Bronchial epithelial cell (primary cell): ENCODE measurements at places on chromosomes 6 and 20.

DNA sequence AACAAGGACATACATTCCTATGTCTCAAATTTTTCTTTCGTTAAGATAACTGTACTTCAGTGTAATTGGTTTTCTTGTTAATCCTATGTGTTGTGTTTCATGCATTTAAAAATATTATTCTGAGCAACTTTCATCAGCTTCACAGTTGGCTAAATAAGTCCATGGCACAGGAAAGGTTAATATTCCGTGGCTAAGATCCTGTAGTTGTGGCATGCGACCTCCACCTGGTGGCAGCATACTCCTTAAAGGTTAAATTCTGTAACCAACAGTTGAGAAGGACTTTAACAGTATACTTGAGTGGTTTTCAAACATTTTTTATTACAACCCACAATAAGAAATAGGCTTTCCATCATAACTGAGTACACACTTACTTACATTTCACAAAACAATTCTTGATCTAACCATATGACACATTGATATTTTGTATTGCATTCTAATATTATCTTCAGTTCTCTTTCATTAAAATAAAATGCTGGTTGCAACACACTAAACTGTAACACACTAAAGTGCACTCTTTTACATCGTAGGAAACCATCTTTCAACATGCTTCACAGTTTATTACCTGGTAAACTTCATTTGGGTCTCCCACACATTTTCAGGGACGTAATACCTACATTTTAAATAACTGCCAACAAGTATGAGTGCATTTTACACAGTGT, 118.3 kb downstream of the SLX4IP start:
- peak; percentile 74 for DNase-seq

- no peak for DNase-seq
Measured at GRCh38 chr6:158514176-158514575, 45.7 kb upstream of the TMEM181 start.

- DNase-seq = no peak
Measured at GRCh38 chr6:157672726-157673412, 150.2 kb upstream of the SNX9 start.

DNA sequence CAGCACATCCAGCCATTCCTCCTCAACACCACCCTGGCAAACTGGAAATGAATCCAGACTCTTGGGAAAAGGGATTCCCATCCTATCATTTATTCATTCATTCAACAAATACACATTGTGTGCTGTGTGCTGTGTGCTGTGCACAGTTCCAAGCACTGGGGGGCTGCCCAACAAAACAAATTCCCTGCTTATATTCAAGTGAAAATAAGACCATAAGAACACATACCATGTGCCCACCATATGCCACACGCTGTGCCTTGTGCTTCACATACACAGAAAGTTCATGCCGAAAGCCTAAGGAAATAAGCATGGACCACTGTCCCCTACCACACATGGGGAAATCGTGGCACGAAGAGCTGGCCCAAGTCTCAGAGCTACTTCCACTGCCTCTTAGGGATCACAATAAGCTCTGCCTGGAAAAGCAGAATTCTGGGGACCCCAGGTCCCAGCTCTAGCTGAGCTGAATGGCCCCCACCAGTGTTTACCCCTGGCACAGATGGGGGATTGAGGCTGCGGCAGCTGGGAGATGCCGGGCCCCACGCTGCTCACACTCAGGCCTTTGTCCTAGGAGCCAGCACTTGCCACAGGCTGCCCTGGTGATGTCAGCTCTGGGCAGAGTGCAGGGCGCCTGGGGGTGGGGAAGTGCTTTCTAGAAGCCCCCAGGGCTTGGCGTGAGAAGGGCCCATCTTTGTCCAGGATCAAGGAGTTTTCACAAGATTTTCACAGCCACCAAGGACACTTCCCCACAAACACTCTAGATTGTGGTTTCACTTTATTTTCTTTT, 99.6 kb downstream of the PREX1 start:
- DNase-seq = no peak

- DNase-seq = no peak
Measured at GRCh38 chr6:56214703-56215101, 32.7 kb downstream of the COL21A1 start.

DNA sequence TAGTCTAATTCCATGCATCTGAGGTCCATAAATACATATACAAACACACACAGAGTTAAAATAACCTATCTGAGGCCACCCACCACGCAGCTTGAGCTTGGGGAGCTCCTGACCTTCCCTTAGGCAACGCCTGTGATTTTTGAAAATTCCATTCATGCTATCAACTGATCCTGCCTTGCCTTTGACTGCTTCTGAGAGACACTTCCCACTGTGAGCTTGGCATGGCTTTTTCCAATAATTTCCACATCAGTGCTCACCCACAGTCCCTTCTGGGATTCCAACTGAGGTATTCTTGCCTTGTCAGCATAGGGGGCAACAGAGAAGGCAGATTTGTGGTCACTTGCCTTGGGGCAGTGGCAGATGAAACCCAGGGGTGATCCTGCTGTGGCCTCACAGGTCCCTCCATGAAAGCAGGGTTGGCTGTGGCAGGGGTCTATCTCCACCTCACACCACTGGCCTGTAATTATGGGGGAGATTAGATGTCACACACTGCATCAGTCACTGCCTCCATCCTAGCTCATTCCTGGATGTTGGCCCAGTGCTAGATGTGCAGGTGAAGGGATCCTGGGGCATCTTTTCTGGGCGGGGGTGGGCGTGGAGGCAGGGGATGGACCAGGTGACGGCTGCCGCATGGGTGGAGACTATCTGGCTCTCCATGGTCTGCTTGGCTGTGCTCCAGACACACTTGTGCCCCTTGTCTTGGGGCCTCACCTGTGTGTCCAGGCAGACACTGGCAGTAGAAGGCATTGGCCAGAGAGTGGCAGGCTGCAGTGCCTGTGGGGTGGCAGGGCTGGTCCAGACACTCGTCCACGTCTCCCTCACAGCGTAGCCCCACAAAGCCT, 11.2 kb upstream of the GPSM3 start:
- no peak for DNase-seq

DNA sequence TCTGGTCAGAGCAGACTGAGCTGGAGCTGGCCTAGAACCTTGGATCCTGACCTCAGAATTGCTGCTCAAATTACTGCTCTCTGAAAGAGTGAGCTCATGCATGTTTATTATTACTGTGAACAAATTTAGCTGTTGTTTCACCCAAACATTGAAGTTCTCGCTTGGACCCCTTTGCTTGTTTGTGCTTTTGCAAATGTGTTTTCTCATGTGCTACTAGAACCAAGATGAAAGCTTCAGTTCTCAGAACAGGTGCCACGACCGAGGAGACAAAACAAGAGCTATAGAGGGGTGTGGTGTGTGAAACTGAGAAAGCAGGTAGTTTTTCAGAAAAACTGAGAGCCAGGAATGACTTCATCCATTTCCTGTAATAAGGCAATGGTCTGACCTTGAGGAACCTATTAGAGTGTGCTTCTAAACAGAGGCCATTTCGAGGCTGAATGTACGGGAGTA, 50.0 kb upstream of the ESR1 start:
- DNase-seq = no peak

DNA sequence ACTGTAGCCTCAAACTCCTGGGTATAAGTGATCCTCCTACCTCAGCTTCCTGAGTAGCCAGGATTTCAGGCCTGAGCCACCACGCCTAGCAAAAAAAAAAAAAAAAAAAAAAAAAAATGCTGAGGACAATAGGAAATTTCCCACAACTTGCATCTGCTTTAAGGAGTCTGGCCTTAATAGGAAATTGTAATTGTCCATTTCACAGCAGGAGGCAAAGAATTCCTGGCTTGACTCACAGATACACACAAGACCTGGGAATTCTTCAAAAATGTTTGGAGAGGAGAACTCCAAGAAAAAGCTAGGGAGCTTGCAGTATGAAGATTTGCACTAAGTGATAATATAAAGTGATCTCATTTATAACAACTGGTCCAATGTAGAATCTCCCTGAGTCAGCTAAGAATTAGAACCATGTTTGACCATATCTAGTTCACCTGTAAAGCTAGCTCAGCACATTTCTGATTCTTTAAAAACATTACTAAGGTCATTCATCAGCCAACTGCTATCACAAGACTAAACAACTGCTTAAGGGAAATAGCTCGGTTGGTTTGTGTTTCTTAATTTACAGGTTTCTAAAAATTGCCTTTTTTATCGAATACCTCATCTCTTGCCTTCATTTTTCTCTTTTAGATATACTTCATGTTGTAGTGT, 80.2 kb upstream of the SLC2A12 start:
- no peak for DNase-seq

GRCh38 chr6:53178837-53179432, 30.3 kb upstream of the GCM1 start:
- no peak for DNase-seq

DNA sequence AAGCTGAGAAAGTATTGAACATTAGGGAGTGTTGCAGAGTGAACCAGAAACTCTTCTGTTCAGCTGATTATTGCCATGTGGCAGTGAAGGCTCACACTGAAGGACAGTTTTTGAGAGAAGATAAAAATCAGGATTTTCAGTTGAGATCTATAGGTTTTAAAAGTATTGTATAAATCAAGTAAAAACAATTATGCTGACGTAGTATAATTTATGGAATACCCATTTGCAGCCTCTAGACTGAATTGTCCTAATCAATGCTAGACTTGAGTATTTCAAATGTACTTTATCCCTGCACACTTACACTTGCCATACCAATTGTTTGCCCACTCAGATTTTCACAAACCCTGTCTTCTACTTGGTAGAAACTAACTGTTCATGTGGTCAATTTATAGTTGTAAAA, 245.8 kb downstream of the FRK start:
- DNase-seq = no peak

DNA sequence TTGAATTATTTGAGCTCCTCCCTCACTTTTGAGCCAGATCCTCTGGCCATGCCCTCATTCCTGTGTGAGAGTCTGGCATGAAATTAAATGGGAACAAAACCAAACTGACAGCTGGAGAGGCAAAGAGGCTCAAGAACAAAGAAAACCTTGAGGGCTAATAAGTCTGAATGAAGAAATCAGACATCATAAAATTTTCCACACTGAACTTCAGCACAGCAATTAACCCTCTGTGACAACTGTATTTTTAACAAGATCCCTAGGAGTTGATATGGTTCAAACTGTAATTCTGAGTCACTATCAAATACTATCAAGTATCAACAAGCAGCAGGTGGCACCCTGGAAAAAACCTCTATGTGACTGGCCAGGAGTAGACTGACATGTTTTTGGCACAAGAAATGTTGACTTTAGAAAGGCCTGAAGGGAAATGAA, 109.4 kb upstream of the EMILIN3 start:
- peak; percentile 90 for DNase-seq

DNA sequence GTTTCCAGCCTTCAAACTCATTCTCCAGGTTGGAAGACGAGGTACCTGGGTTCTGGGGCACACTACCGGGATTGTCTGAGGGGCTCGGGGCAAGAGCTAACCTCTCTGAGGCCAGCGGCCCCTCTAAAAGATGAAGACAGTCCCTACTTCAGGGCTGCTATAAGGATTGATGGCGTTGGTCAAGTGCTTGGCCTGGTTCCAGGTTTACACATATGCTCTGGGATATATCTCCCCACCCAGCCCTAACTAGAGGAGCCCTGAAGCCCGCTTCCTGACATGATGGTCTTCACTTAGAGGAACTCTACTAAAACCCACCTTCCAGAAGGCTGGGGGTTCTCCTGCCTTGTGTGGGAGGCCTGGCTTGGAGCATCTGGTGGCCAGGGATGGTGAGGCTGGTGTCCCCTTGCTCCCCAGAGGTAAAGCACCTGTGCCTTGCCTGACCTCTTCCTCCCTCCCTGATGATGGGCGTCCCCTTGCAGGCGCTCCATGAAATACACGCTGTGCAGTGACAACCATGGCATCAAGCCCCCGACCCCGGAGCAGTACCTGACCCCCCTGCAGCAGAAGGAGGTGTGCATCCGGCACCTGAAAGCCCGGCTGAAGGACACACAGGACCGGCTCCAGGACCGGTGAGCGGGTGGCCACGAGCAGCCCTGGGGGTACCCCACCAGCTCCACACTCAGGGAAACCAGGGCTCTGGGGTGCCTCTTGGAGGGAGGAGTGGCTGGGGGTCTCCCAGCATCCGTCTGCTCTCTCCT, 28.7 kb downstream of the SDCBP2 start:
- DNase-seq = no peak

DNA sequence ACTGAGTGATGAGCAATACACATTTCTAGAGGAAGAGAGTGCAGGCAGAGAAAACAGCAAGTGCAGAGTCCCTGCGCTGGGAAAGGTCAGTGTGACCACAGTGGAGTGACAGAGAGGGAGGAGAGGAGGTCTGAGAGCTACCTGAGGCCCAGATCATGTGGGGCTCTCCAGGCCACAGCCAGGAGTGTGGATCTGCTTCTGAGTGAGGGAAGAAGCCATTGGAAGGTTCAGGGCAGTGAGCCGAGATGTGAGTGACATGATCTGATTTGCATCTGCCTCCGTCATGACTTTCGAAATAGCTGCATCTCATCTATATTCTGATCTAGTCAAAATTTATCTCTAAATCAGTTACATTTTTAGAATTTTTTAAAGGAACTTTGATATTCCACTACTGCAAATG, 367.1 kb downstream of the PREX1 start:
- DNase-seq = no peak

GRCh38 chr20:45301824-45302271, 4.8 kb upstream of the RBPJL start:
- DNase-seq = no peak

DNA sequence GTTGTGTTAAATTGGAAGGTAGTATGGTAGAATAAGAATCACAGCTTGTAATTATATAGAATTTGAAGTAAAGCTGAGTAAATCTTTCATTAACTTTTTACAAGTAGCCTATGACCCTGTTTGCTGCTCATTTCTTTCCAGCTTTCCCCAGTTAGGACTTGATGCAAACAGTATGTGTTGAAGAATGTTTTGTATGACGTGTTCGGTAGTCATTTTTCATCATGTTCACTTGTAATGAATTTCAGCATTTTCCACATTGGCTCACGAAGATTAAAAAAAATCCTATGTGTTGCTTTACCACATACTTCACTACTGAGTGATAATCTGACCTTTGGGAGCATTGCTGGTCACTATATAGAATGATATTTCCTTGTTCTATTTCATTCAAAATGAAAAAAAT, 162.4 kb downstream of the CDKAL1 start:
- DNase-seq = no peak

GRCh38 chr6:56223995-56224394, 23.4 kb downstream of the COL21A1 start:
- DNase-seq = peak; percentile 94

GRCh38 chr6:133568970-133569889, 319.7 kb upstream of the TCF21 start:
- peak; percentile 95 for DNase-seq

DNA sequence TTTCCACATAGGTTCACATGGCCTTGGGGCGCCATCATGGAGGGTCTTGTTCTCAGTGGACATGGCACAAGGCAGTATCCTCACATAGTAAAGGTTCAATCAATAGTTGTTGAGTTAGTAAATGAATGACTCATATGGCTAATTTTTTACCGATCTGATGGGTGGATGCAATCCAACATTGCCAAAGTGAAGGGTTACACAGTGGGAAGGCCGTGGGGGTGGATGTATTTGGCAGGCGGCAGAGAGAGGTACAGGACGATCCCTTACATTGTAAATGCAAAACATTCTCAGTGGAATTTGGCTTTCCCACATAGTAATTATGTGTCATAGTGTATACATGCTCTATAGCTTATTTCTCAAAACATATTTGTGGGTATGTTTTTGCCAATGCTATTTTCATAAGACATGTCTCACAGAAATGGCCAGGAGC, 21.0 kb upstream of the PDE7B start:
- no peak for DNase-seq
